ENCODE measurements at places on chromosomes 1 and 21.

DNA sequence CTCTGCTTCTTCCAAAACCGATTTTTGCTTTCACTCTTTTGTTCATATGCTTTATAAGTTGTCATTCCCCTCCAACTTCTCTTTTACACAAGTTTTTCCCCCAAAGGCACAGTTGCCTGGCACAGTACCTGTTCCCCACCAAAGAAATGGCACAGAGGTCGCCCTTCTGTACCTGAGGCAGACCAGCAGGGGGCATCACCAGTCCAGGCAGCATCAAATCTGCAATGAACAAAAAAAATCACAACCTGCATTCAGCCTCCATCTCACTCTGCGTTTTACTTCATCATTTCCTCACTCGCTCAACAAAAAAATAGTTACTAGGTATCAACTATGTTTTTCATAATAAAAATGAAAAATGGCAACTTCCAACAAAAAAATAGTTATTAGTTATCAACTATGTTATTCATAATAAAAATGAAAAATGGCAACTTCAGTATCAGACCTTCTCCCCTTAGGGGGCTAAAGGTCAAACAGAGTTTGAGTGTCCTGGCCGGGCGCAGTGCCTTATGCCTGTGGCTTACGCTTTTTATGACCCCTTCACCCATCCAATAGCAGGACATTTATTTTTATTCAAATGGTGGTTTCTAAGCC lies 4.1 kb downstream of the EIF2D start:
- no peak for DNase-seq

DNA sequence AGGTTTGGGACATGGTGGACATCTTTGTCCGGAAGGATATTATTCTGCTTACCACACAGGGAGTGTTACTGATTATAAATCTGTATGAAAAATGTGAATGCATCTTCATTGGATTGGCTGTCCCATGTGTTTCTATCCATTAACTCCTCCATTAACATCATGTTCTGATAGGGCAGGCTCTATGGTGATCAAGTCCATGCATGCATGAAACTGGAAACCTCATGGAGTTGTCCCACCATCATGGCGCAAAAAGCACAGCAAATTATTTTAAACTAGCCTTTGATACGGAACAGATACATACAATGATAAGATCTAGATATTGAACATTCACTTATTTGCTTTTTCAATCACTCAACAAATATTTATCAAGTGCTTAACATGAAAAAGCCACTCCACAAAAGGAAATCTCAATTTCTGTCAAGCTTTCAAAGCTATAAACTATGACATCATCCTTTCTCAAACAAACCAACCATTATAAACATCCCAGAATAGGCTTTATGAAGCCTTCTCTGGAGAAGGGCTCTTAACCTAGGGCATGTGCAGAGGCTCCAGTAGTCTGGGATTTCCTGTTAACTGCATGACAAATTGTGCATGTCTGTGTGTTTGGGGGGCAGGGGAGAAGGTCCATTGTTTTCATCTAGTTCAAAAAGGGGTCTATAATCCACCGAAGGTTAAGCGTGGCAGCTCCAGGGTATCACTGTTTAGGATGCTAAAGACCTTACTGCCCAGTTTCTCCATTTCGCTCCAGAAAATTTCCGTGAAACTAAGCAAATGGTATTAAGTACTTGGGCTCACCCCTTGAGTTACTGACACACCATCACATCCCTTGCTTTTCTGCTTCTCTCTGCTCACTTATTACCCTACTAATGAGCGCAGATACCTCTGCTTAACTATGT lies 46.1 kb downstream of the ADAMTS1 start:
- no peak for DNase-seq

- no peak for DNase-seq
Observed at GRCh38 chr1:58881471-58881994, 97.7 kb upstream of the JUN start.

DNA sequence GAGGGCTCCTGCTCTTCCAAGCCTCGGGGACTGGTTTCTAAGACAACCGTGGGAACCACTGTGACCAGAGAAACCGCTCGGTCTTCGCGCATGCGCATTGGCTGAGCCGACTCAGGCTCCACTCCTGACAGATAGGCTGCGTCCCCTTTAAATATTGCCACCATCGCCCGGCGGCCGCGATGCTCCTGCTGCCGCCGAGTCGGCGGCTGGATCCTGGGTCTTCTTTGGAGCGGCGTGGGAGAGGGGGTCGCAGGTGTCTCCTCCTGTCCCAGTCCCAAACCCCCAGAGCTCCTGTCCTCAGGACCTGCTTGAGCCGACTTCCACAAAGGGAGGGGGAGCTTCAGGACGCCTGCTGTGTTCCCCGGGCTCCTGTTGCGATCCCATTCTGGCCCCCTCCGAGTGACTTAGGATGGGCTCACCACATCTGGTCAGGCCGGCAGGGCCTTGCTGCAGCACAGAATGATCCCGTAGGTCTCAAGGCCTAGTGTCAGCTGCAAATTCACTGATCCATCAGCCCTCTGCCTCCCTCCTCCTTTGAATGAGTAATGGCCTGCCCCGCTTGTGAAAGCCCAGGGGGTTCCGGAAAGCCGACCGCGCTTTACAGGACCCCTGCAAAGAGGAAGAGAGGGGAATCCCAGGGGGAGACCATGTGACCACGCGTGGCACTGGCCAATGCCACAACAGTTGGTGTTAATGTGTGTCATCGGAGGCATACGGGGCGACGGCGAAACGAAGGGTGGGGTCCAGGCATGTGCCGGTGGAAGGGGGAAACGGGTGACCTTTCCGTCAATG lies 683.2 kb upstream of the TPTE start:
- no peak for DNase-seq

DNA sequence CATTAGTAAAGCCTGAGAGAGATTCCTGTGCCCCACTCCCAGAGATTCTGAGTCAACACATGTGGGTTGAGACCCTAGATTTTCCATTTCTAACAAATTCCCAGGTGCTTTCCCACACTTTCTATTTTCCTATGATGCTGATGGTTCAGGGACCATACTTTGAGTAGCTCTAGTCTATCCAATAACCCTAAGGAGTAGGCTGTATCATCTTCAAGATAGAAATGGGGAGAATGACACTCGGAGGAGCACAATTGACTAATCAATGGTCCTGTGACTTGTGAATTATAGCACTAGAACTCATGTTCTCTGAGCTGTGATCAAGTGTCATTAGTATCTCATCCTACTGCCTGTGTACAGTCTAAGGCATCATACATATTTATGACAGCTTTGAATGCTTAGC lies 232.9 kb upstream of the B3GALT2 start:
- no peak for DNase-seq

- no peak for DNase-seq
Observed at GRCh38 chr1:52669696-52670095, 28.5 kb downstream of the COA7 start.

DNA sequence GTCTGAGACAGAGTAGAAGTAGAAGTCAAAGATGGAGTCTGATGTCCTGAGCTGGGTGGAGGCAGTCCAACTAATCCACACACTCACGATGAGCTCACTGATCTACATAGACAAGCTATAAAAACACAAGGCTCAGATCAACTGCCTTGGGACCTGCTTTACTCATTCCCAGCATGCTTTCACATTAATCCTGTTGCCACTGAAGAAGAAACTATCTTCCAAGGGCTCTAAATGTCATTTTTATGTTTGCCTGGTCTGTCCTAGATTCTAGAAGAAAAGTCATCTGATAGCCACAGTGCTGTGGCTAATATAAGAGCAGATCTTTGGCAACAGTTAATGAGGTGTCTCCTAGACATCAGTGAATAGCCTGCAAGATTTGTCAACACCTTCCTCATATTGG lies 522.7 kb downstream of the NUF2 start:
- no peak for DNase-seq

Data from urinary bladder (tissue), 4 donors.